Germinal center (tissue), 1 donor: ENCODE measurements at places on chromosomes 1 and 21.

DNA sequence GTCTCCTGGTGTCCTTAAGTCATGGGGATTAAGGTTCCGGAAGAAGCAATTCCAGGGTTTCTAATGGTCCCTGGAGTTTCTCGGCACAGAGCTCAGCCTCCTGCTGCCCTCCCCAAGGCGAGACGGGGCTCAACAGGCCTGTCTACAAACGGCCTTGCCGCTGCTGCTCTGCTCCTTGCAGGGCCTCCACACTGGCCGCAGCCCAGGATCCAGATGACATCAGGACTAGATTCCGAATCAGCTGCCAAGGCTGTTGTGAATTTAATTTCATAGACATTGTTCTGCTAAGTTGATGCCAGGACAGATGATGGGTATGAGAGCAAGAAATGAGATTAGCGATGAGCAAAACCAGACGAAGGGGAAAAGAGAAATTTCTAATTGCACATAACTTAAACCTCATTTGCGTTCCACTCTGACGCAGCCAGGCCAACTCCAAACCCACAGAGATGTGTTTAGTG is 103.6 kb upstream of the BACE2 start:
- no peak for DNase-seq

- DNase-seq, result no peak
Measured at GRCh38 chr1:76542359-76542758, 324.9 kb upstream of the ST6GALNAC5 start.

DNA sequence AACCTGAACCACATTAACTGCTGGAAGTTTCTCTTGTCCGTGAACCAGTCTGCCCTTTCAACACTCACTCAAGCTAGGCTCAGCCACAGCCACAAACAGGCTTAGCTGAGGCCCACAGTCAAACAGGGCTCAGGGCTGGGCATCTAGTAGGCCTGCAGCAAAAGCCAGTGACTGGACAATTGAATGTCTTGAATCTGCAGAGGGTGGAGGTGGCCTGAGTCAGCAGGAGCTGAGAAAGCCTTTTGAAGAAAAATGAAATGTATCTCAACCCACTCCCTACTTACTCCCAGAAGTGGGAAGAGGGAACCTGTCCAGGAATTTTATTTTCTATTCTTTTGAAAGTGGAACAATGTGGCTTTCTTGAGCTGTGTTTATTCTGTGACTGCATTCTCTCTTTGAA is 95.4 kb downstream of the PTPRU start:
- no peak for DNase-seq

- no peak for DNase-seq
Measured at GRCh38 chr1:171740356-171740863, 1.5 kb downstream of the VAMP4 start.

DNA sequence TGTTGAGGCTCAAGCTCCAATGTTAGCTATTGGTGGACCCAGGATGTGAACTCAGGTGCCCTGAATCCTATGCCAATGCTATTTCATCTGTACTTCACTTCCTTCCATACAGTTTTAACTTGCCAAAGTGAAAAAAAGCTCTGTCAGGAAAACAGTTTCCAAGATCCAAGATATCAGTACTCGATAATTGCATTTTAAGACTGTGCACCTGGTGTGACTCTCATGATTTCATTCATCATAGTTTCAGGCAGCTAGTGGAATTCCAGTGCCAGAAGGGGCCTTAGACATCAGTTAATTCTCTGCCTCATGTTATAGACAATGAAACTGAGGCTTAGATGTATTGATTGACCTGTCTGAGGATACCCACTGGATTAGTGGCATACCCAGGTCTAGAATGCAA is 26.5 kb upstream of the LEPR start:
- no peak for DNase-seq
